ENCODE measurements at places on chromosomes 7 and 10.

- no peak for DNase-seq
These were observed 34.4 kb downstream of the NRCAM start for GRCh38 chr7:108421720-108422331.

- no peak for DNase-seq
These were observed 150.6 kb downstream of the DIP2C start for GRCh38 chr10:538895-539294.

GRCh38 chr10:117463545-117463920 is 79.0 kb upstream of the EMX2 start:
- DNase-seq, result no peak

GRCh38 chr7:81611040-81611439 is 158.8 kb downstream of the HGF start:
- DNase-seq, result no peak

DNA sequence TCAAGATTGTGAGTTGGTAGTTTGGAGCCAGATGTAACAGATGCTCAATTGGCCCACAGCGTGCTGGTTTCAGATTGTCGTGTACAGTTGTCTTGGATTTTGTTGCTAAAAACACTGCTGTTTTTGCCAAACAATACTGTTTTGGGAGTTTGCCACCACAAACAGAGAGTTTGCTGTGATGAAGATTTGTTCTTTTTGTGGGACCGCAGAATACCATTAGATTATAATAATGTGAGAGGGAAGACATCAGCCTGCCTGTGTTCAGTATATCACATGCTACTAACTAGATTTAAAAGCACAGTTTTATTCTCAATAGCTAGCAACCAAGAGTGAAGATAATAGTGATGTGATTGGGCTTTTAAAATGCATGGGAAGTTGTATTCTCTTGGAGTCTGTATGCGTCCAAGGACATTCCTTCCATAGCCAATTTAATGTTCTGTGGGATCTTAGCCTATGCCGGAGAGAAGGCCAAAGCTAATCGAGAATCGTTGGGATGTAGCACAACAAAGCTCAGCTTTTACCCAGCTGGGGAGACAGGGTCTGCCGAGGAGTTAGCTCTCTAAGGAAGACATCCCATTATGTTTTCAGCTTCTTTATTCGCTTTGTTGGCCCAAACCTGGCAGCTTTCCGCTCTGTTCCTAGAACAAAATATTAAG is 18.7 kb upstream of the ITGA8 start:
- DNase-seq, result no peak

- DNase-seq, result no peak
These were observed 88.9 kb downstream of the CHRM2 start for GRCh38 chr7:136957391-136957790.

GRCh38 chr7:18420748-18421147 is 74.8 kb upstream of the HDAC9 start:
- no peak for DNase-seq

- DNase-seq, result no peak
These were observed 111.0 kb upstream of the JAZF1 start for GRCh38 chr7:28291559-28291958.

DNA sequence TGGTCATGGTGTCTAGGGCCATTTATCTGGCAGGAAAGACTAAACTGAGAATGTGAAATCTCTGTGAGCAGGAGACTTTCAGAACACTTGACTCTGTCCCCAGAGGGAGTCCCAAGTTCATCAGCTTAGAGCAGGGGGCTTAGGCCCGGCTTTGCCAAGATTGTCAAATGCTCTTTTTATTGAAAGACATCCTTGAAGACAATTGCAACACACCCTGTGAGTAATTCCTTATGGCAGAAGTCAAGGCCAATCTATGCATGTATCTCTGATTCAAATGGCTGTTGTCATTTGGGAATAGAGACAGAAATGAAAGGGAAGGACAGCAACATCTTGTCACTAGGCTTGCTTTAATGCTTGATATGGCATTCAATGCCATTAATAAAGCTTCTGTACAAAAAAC is 33.7 kb downstream of the BAMBI start:
- no peak for DNase-seq

- DNase-seq, result no peak
These were observed 38.3 kb upstream of the BTBD16 start for GRCh38 chr10:122232769-122233168.

DNA sequence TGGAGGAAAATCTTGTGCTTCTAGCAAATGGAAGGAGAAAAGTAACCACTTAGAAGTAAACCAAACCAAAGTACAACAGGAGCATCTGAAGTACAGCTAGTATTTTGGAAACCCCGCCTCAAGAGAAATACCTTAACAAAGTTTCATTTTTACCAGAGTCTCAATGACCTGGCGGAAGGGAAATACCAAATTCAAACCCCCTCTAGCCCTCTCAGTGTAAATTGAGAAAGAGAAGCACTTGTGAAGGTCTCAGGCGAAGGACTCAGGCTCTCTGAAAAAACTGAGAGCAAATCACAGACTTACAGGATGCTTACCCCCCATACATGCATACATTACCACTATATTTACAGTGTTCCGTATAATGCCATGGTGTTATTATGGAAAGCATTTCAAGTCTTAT is 70.1 kb downstream of the ZPBP start:
- no peak for DNase-seq

DNA sequence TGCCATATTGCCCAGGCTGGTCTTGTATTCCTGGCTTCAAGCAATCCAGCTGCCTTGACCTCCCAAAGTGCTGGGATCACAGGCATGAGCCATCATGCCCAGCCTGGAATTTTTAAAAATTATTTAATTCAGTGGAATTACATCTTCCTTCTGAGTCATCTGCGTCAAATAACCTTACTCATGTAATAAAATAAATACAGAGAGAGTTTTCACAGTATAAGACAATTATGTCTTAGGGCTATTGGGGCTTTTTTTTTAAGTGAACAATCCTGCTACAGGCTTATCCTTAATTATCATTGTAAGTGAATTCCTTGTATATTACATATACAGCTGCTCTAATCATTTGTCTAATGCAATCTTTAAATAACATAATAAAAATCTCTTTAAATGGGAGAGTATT is 108.3 kb downstream of the MAPK8 start:
- no peak for DNase-seq

DNA sequence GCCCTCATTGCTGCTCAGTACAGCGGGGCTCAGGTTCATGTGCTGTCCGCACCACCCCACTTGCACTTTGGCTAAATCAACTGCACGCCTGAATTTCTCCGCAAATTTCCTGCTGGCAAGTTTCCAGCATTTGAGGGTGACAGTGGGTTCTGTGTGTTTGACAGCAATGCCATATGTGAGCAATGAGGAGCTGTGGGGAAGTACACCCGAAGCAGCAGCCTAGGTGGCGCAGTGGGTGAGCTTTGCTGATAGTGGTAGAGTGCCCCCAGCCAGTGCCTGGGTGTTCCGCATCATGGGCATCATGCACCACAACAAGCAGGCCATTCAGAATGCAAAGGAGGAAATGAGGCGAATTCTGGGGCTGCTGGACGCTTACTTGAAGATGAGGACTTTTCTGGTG is 103.9 kb upstream of the POT1 start:
- no peak for DNase-seq

All from GM10248 (cell line).